Ascending aorta (tissue), 2 donors: ENCODE measurements at places on chromosomes 13 and 19.

- H3K27ac ChIP-seq: peak overlapping the region; percentile 83
- H3K4me1 ChIP-seq: peaks cover 27% of the 10 kb centered on the region
- no peaks in the 10 kb centered on the region for H3K27me3 ChIP-seq
- H3K36me3 ChIP-seq: no peaks in the 10 kb centered on the region
- peak overlapping the region; percentile 96 for H3K4me3 ChIP-seq
Measured at GRCh38 chr13:99501848-99502301, 603 bp downstream of the TM9SF2 start.

DNA sequence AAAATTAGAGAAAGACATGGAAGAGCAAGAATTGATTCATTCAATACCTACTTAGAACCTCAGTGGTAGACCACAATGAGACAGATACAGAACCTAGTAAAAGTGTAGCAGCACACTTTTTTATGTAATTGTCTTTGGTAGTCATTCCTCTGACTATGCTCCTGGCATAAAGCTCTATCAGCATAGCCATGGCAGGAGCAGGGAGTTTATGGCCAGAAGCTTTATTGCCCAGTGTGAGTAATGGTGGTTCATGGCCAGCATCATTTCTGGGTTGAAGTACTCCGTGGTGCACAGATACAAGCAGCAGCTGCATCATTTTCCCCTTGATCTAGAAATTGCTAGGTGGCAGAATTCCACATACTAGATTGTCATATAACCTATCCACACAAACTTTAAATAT, 352.6 kb downstream of the TBC1D4 start:
- DNase-seq: no peak
- no peak overlapping the region for H3K27ac ChIP-seq
- H3K4me3 ChIP-seq: no peak overlapping the region
- no peaks in the 10 kb centered on the region for H3K27me3 ChIP-seq

DNA sequence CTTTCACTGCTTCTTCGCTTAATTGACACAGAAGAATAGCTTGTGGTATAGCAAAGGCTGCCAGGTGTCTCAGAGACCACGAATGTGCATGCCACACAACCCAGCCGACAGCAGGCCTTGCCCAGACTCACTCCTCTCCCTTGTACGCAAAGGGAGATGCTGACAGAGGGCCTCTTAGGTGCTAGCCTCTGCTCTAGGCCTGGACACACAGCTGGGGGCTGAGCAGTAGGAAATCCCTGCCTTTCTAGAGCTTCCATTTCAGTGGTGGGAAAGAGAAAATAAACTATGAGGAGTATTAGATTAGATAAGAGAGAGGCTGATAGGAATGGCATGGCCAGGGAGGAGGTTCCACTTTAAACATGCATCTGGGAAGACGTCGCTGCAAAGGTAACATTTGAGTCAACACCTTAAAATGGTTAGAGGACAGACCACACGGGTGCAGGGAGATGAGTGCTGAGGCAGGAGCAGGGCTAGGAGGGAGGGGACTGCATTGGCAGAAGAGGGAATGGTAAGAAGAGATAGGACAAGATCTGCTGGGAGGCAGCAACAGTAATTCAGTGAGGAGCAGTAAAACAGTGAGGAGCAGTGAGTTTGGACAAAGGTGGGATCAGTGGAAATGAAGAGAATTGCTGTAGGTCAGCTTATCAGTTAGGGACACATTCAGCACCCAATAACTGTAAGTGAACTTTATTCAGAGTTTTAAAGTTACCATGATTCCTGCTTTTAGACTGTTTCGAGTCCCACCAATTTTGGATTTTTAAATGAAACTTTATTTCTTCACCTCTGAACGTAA, 100.0 kb downstream of the RNF17 start:
- no peak for DNase-seq
- H3K4me3 ChIP-seq: no peak overlapping the region
- no peaks in the 10 kb centered on the region for H3K4me1 ChIP-seq
- H3K27ac ChIP-seq: no peak overlapping the region

GRCh38 chr13:29548722-29549121, 46.8 kb downstream of the SLC7A1 start:
- no peak overlapping the region for H3K27ac ChIP-seq
- H3K4me3 ChIP-seq: no peak overlapping the region
- H3K4me1 ChIP-seq: no peaks in the 10 kb centered on the region
- DNase-seq: no peak

DNA sequence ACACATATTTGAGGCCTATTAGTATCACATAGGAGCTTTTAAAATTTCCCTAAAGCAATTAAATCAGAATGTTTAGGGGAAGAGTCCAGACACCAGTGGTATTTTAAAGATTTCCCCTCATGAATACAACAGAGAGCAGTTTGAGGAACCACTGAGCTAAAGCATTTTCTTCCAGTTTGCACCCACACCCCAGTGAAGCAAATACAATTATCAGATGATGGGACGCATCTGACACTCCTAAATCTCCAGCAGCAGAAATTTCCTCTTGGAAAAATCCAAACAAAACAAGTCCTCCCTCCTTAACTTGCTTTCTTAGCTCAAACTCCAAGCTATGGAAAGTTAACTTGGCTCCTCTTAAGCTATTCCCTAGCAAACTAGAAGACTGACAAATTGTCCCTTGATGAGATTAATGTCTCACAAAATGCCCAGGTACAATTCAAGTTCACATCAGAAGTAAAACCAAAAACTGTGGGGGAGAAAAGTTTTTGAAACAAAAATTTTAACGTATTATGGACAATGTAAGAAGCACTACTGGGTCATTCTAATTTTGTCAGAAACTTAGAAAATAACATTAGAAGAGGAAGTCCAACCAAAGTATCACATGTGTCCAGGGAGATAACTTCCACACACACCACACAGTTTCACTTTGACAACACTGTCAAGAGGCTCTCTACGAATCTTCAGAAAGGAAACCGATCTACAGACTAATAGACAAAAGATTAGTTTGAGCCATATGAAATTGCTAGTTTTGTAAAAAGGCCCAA, 74.1 kb downstream of the ABCC4 start:
- no peaks in the 10 kb centered on the region for H3K4me1 ChIP-seq
- no peak for DNase-seq
- no peaks in the 10 kb centered on the region for H3K36me3 ChIP-seq

GRCh38 chr13:111327730-111328573, 7.5 kb downstream of the TEX29 start:
- no peaks in the 10 kb centered on the region for H3K4me1 ChIP-seq
- DNase-seq: no peak
- H3K4me3 ChIP-seq: no peak overlapping the region
- no peak overlapping the region for H3K27ac ChIP-seq
- H3K27me3 ChIP-seq: no peaks in the 10 kb centered on the region

DNA sequence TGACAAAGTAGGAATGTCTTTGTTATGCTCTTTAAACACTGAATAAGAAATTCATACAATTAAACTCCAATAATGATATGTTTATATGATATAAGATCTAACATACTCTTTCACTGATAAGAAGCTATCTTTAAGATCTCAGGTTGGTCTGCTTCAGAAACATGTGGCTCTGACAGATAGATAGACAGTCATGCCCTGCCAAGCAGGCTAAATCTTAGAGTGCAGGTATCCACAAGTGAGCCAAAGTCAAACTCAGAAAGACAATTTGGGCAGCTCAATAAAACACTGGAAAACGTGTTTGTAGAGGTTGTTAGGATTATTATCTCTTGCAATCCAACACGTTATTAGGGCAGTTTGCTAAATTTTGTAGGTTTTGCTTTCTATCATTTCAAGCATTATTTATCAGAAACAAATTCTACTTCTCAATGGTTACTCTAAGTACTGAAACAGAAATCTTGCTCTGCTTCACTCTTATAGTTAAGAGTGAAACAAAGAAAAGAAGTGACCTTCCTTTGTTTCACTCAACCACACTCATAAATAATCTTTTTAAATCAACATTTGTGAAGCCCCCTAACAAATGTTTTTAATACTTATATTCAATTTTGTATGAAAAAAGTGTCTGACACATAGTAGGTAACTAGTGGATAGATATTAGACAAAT, 1255.6 kb downstream of the DIAPH3 start:
- H3K27me3 ChIP-seq: no peaks in the 10 kb centered on the region
- no peak overlapping the region for H3K27ac ChIP-seq
- H3K36me3 ChIP-seq: no peaks in the 10 kb centered on the region
- DNase-seq: no peak

DNA sequence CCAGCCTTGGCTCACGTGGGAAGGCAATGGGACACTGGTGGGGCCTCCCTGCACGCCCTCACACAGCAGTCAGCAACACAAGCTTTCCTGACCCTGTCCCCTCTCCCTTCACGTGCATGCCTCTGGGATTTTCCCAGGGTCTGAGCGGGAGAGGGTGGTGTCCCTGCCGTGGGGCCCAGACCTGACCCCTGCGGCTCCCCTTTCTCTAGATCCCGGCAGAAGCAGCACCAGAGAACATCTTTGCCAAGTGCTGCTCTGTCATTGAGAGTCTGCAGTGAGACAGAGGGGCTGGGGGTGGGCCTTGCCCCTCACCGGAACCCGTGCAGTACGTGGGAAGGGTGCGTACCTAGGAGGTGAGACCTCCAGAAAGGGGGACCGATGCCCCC, 12.6 kb downstream of the KHSRP start:
- no peak overlapping the region for H3K4me3 ChIP-seq
- peaks cover 32% of the 10 kb centered on the region for H3K36me3 ChIP-seq
- H3K4me1 ChIP-seq: no peaks in the 10 kb centered on the region

DNA sequence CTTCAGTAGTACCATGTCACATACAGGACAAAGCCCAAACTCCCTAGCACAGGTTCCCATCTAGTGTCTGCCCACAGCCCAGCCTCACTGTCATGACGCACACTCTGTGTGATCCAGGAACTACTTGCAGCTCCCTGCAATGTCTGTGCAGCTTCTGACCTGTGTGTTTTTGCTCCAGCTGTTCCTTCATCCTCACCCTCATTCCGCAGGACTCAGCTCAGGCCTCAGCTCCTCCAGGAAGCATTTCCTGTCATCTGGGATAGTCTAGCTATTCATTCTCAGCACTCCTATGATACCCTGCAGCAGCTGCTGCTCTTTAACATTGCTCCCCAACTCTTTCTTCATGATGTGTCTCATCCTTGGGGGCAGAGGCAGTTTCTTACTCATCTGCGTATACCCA, 56.1 kb downstream of the ENOX1 start:
- DNase-seq: no peak
- no peaks in the 10 kb centered on the region for H3K4me1 ChIP-seq
- no peaks in the 10 kb centered on the region for H3K36me3 ChIP-seq
- no peak overlapping the region for H3K27ac ChIP-seq
- H3K27me3 ChIP-seq: no peaks in the 10 kb centered on the region

DNA sequence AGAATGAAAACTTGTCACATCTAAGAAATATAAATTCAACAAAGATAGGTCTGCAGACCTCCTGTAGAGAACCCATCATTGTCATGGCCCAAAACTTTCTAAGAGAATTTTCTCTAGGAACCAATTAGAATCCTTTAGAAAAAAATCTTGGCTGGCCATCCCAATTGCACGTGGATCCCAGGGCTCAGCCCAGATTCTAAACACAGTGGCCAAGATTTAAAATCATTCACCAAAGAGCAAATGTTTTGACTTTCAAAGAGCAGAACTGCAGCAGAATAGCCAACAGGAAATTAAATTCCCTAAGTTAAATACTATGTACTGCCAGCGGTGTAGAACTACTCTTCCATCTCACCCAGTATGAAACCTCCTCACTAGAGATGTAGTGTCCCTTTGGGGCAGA, 21.3 kb downstream of the IPO5 start:
- H3K36me3 ChIP-seq: no peaks in the 10 kb centered on the region
- no peak overlapping the region for H3K27ac ChIP-seq
- H3K4me3 ChIP-seq: no peak overlapping the region
- H3K27me3 ChIP-seq: no peaks in the 10 kb centered on the region
- H3K4me1 ChIP-seq: no peaks in the 10 kb centered on the region

DNA sequence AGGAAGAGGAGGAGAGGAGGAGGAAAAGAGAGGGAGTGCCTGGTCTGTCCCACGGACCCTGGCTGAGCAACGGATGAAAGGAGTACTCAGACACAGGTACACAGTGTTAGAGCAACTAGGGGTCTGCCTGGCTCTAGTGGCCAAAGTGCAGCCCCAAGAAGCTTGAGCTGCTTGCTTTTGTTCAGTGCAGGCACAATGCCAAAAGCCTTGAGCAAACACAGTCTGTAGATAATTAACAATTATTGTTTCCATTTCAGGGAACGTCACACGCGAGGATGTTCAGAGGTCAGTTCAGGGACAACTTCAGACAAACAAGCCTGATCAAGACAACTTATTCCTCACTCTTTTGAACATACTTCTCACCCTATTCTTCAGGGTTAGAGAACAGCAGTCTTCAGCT, 32.2 kb upstream of the ZNF726 start:
- H3K27ac ChIP-seq: no peak overlapping the region
- H3K4me1 ChIP-seq: no peaks in the 10 kb centered on the region
- H3K4me3 ChIP-seq: no peak overlapping the region

- H3K36me3 ChIP-seq: no peaks in the 10 kb centered on the region
- no peak overlapping the region for H3K27ac ChIP-seq
- H3K4me3 ChIP-seq: no peak overlapping the region
- H3K27me3 ChIP-seq: no peaks in the 10 kb centered on the region
- no peaks in the 10 kb centered on the region for H3K4me1 ChIP-seq
Measured at GRCh38 chr19:7763696-7764095, 653 bp downstream of the CLEC4M start.

DNA sequence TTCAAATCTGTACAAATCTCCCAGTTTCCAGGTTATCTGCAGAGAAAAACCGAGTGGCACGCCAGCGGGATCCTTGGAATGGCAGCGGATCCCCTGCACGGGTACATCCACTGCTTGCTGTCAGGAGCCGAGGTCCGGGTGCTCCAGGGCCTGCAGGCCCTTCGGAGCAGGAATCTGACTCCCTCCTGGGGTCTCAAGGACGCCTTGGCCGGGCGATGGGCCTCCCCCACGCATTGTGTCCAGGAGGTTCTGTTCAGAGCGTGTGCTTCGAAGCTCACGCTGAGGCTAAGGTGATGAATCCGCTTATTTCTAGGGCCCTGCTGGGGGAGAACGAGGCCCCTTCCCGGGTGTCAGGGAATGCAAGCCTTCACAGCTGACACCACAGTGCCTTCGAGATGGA, 148.9 kb downstream of the SOX1 start:
- H3K4me1 ChIP-seq: no peaks in the 10 kb centered on the region
- no peak overlapping the region for H3K4me3 ChIP-seq
- no peaks in the 10 kb centered on the region for H3K27me3 ChIP-seq
- no peak for DNase-seq
- no peaks in the 10 kb centered on the region for H3K36me3 ChIP-seq
- H3K27ac ChIP-seq: no peak overlapping the region
